ENCODE measurements at places on chromosomes 4 and X.

DNA sequence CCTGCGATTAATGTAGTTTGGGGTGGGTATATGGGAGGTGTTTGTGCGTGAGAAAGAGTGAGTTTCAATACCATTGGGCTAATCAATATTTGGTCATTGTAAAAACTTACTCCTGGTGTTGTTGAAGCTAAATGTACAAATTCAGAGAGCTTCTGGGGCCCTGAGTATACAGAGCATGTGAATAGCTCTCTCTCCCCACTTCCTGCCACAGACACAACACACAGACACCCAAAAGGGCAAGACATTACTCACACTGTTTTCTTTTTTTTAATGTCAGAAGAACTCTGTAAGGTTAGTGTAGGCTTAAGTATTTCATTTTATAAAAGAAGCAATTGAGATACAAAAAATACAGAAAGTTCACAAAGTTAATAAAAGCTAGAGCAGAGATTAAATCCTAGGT, 151.3 kb upstream of the KCNIP4 start:
- no peak for DNase-seq

GRCh38 chrX:110086162-110086915, 83.4 kb downstream of the TMEM164 start:
- no peak for DNase-seq

- DNase-seq: no peak
Observed at GRCh38 chrX:93868289-93868965, 194.4 kb downstream of the FAM133A start.

DNA sequence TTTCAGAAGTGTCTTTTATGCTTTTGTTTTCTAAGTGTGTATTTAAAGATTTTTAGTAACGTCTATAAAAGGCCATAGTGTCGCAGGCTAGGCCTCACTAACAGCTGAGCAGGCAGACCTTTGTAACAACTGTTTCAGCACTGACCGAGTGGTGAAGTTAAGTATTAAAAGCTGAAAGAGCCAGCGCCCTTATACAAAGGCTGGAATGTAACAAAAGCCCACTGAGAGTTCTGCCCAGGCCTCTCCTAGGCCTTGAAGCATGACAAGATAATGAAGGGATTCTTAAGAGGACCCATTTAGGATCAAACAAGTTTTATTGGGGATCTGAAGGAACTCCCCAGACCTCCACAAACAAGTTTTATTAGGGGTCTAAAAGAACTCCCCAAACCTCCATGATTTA, 722.5 kb upstream of the PRKX start:
- DNase-seq: no peak

- DNase-seq: peak; percentile 31
Observed at GRCh38 chr4:60216752-60217151, 983.4 kb upstream of the ADGRL3 start.

DNA sequence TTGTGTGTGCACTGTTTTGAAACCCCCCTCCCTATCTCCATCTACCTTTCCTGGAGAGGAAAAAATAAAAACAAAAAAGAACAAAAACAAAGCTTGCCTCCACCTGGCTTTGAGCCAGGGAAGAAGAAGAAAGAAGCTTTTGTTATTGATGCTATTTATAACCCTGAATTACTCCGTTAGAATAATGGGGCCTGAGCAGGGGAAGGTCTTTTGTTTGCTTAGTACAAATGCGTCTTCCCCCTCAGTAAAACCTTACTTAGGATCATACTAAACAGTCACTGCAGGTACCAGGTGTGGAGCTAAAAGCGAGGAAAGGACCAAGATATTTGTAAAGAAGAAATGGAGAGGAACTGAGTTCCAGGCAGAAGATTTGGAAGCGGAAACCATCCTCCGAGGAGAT, 352.1 kb downstream of the KCNIP4 start:
- no peak for DNase-seq

DNA sequence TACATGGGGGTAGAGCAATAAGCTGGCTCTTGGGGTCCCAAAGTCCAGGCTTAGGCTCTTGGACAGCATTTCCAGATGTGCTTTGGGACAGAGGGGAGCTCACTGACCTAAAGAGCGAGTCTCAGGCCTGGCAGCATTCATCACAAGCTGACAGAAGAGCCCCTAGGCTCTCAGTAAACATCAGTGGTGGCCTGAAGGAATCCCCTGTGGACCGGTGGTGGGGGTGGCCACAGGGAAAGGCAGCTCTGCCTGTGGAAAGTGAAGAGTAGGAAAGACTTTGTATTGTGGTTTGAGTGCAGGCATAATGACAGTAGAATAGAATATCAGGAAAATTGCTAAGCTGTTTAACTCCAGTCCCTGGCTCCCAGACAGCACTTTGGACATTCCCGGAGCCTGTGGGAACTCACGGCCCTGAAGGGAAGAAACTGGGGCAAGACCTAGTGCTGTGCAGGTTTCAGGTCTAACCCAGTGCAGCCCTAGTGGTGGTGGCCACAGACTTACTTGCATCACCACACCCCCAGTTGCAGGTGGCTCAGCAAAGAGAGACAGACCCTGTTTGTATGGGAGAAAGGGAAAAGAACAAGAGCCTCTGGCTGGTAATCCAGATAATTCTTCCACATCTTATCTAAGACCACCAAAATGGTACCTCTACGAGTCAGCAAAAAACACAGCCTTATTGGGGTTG, 141.9 kb downstream of the MAB21L2 start:
- DNase-seq: no peak

DNA sequence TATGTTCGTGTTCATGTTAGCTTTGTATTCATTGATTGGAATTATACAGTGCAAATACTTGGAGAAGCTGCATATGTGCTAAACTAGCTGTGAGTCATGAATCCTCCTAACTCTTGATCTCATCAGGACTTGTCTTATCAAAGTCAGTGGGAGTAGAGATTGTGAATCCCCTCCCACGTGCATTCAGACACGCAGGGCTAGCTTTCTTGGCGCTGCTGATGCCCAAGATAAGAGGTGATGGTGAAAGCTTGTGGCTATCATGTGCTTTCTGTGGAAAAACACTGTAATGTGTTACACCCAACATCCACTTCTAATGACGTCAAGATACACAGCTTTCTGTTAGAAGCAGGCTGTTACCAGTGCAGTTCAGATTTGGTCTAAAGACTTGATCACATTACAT, 348.7 kb upstream of the HAND2 start:
- DNase-seq: no peak

GRCh38 chrX:125678258-125678657, 358.6 kb downstream of the TEX13C start:
- no peak for DNase-seq

- no peak for DNase-seq
Observed at GRCh38 chrX:28590396-28590795, 3.1 kb downstream of the IL1RAPL1 start.

GRCh38 chr4:121765971-121766538, 1.1 kb upstream of the SMIM43 start:
- no peak for DNase-seq

- DNase-seq: no peak
Observed at GRCh38 chr4:183366206-183366835, 44.1 kb upstream of the CLDN24 start.

DNA sequence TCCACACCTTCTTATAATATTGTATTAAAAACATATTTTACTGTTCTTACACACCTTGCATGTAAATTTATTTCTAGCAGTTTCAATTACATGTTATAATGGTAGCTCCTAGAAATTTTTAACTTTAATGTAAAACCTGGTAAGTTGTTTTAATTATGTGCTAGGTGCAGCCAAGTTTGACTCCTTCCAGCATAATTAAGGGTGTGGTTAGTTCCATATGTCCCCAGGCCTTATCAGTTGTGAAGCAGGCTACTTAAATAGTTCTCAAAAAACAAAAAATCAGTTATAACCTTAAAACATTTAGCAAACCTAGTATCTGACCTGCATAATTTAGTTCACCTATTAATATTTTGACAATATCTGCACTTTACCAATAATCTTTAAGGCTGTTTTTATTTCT, 26.9 kb upstream of the PASD1 start:
- no peak for DNase-seq

DNA sequence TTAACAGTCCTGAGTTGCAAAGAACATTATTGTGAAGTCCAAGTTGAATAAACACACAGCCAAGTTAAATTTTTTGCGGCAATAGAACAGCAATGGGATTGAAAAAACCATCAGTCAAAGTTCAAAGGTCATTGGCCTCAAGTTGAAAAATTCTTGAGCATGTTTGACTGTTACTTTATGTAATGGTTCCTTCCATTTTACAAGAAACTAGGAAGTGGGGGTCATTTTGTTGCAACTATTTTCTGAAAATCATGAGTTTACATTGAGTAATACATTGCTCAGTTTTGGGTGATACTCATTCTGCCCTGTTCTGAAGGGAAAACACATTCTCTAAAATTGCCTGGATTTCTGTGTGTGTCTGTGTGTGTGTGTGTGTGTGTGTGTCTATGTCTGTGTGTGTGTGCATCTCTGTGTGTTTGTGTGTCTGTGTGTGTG, 5.2 kb upstream of the IRF2 start:
- no peak for DNase-seq

DNA sequence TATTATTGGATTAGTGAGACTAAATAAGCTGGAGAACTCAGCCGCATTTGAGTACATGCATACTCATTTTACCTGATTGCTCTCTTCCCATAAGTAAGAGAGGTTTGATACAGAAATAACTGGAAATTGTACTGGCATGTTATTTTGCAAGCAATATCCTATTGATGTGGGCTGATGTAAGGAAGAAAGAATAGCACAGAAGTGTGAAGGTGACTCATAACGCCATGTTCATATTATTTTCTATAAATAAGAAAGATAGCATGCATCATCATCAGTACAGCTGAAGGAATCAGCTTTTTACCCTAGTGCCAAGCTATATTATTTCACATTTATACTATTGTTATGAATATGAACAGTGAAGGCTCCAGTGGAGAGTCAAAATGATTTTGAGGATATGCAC, 138.3 kb upstream of the FAM47A start:
- no peak for DNase-seq

Measured in brain pericyte (primary cell).